ENCODE measurements at places on chromosomes 5 and 9. TPM values are rescaled to one million over a fixed set of nuclear protein-coding genes. Genes with fewer than 3 reads are reported as not detected.

- no peak for DNase-seq
Observed at GRCh38 chr5:172870715-172871461, 36.8 kb downstream of the ERGIC1 start.

DNA sequence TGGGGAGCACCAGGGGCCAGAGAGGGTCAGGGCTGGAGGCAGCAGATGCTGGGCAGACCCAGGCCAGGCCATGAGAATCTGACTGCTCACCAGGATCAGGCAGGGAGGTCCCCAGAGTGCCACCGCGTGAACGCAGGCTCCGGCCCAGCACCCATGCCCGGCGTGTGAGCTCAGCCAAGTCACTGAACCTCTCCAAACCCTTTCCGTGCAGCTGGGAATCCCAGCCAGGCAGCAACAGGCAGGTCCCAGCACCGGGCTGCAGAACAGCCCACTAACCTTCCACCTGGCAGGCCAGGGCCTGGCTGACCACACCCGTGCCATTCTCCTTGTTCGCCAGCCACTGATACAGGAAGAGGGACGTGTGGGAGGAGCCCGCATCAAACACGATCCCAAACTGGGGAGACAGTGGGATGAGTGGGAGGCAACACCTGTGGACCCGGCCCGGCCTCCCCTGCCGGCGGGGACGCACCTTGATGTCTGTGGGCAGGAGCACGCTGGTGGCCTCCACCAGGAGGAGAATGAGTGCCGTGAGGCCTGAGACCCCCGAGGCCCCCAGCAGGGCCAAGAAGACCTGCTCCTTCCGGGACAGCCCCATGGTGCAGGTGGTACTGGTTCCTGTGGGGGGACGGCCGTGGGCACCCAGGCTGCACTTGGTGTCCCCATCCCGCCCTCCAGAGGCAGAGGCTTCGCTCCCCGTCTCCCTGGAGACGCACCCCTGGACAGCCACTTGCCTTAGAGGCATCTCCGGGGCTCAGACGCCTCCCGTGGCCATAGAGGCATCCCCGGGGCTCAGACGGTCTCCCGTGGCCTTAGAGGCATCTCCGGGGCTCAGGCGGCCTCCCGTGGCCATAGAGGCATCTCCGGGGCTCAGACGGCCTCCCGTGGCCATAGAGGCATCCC lies 3.2 kb downstream of the ENTPD8 start:
- DNase-seq, result no peak

The STING1 gene
- total RNA-seq, result 183 TPM

The PLCXD3 gene
- total RNA-seq, result not detected

The PCYOX1L gene
- total RNA-seq, result 17.5 TPM

Measured in activated CD4-positive, alpha-beta T cell treated with anti-CD3 and anti-CD28 coated beads for 36 hours (primary cell).